ENCODE measurements at places on chromosomes 2 and 18. TPM values are rescaled to one million over a fixed set of nuclear protein-coding genes. Genes with fewer than 3 reads are reported as not detected.

UPP2 gene
- total RNA-seq: not detected

CD207 gene
- total RNA-seq: not detected

COL3A1 gene
- total RNA-seq: 1,297 TPM

HAAO gene
- total RNA-seq: not detected

MYO3B gene
- total RNA-seq: not detected

GPAT2 gene
- not detected for total RNA-seq

CPS1 gene
- 16.0 TPM for total RNA-seq

LRATD1 gene
- not detected for total RNA-seq

SLC4A3 gene
- 4.0 TPM for total RNA-seq

DNA sequence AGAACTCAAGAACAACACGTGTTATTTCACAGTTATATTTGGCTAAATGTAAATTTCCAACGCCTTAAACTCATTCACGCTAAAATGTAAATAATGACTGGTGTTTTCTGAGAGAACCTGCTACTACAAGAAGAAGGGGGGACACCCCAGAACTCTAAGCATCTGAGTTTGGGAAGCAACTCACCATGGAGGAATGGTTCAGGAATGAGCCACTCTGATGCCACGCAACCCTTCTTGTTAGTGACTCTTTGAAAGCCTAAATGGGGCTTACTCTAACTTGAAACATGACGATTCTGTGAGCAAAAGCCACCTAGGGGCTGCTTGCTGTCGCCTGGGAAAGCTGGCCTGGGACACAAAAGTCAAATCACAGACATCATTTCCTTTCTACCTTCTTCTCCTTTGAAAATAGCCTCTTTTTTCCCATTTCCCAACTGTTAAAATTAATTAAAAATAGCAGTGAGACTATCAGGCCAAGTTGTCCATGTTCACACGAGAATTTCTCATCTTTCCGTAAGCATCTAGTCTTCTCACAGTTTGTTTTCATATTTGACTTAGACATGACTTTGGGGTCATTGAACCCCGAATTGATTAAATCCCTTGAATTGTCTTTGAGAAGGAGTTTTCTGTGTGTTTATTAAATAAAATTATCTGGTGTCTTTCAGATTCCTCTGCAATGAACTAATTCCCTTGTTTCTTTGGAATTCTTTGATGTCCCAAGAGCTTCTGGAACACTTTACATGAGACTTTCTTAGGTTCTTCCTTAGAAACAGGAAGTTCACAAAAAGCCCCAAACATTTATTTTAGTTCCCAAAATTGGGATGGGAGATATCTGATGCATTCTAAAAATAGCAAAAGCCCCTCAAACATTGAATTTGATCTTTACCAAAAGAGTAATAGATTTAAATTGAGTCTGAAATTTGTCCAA lies 75.5 kb upstream of the CABLES1 start:
- no peak for DNase-seq

DNA sequence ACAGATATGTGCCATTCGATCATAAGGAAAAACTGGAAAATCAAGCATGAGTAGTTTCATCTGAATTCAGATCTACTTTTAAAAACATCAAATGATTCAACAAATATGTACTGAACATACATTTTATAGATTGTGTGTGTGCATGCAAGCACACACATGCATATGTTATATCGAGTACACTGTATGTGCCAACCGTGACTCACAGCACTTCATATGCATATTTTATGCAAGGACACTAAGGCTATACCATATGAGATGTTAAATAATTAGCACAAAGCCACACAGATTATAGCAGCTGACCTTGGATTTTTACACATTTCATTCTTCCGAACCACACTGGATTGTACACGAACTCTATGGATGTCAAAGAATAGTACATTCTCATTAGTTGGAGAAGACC lies 161.2 kb downstream of the DNAH7 start:
- no peak for DNase-seq

DNA sequence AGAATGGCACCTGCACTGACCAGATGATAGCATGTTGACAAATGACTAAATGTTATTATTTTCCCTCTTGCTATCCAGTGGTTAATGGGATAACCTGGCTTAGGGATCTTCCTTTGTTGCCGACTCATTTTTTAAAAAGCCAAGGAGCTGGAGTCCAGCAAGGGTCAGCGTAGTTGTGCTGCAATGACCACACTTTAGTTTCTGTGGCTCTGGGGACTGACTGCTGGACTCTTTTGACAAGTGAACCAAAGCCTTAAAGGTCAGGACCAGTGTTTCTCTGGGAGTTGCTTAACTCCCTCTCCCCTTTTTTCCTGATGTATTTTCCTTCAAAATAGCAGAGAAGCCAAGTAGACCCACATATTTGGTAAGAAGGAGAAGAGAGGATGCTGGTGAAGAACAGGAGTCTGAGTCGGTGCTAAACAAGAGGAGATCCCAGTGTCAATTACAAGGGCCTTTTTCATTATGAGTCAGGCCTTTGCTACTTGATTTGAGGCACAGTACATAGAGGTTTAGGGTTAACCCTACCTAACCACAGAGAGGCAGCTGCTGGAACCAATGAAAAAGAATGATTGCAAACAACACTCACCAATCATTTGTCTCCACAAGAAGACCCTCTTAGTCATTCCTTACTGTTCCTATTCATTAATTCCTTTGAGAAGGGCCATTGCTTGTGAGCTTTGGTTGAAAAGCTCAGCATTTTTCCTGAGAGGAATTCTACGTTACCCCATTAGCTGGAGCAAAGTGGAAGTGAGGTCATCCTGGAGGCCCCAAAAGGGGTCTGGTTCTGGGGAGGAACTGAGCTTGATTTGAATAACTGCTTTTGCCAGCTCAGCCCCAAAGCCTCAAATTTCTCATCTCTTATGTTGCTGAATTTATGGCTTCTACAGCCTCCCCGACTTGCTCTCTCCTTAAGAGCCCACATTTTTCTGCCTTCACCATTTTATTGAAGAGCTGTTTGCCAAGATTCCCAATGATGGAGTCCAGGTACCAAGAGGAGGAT lies 137.6 kb upstream of the HNMT start:
- no peak for DNase-seq

GRCh38 chr18:60040971-60041370 lies 141.2 kb downstream of the PMAIP1 start:
- DNase-seq: no peak

DNA sequence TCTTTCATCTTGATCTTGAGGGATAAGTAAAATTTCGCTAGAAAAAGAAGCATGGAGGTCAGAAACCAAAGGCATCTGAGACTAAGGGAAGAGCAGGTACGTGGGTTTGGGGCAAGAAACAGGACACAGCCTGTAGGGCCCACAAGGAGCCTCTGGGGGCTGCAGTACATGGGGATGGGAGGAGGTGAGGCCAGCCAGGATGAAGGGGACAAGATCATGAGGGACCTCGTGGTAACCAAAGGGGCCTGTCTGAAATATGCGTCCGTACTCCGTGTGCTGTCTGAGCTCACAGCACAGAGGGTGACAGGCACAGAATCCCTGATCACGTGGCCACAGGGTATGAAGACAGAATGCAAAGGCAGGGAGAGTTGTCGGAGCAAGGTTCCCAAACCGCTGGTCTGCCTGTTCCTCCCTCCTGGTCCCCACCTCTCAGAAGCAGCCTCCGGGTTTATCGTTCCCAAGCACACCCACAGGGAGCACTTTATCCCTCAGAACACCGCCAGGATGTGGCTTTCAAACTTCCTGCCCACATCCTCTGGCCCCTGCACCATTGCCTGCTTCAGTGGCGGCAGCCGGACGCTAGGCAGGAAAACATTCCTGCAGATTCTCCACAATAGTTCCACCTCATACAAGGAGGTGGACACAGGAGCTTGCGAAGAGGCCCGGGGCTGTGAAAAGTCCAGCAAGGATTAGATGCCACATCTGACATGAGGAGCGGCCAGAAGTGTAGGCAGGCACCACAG lies 12.0 kb downstream of the TMEM163 start:
- no peak for DNase-seq

GRCh38 chr2:25336383-25336841 lies 5.3 kb downstream of the DNMT3A start:
- no peak for DNase-seq

GRCh38 chr2:237309011-237309410 lies 105.0 kb downstream of the COL6A3 start:
- no peak for DNase-seq

GRCh38 chr18:11666176-11666575 lies 22.9 kb upstream of the GNAL start:
- no peak for DNase-seq

DNA sequence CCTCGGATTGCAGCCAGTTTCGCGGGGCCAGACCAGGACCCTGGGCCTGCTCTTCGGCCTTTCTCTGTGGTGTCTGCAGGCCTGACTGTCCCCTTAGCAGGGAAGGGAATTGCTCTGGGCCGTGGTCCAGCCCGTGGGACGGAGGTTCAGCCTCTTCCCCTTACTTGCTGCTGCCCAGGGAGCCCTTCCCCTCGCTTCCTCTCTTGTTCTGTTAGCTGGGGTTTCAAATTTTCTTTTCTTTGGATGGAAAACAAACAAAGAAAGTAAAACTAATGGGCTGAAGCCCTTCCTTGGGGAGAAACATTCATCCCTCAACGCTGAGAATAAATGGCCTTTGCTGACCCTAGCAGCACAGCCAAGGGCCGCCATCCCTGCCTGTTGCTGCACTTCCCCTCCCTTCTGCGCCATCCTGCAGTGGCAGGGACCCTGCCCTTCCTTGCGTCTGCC lies 52.4 kb downstream of the ASAP2 start:
- no peak for DNase-seq

GRCh38 chr2:210496512-210496911 lies 20.0 kb upstream of the LANCL1 start:
- no peak for DNase-seq

- DNase-seq: no peak
These were observed 891.3 kb upstream of the SLC39A10 start for GRCh38 chr2:194765723-194766122.

- DNase-seq: no peak
These were observed 28.6 kb downstream of the TTC21B start for GRCh38 chr2:165924946-165925345.

DNA sequence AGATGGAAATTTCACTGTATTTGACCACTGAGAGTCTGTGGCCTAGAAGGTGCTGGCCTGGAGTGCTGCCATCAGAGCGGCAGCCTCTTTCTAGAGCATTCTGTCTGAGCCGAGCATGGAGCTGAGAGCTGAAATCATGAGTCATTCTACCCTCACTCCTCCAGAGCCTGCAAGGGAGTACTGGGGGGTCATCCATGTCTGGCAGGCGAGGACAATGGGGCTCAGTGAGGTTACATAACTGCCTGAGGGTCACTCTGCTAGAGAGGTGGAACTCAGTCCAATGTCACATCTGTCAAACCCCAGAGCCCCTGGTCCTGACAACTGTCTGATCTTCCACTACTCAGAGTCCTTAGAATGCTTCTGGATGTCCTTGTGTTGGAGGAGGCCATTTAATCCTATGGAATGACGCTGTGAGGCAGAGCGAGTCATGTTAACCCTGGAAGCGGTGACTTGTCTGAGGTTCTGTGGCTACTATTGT lies 65.3 kb downstream of the HAUS1 start:
- peak; percentile 67 for DNase-seq

DNA sequence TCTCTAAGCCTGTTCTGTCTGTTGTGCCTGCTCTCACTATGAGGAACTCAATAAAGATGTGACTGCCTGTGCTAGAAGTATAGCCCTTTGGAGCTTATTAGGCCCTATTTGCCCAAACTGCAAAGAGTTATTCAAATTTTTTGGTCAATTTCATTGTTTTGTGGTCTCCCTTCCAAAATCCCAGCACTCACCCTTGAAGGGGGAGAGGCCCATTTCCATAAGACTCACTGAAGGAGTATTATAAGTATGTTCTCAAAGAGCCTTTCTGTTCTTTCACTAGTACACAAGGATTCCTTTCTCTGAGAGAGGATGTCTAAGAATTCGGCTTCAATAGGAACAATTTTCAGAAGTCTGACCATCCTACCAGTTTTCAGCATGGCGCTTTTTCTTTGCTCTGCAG lies 641.9 kb upstream of the REG3G start:
- no peak for DNase-seq

DNA sequence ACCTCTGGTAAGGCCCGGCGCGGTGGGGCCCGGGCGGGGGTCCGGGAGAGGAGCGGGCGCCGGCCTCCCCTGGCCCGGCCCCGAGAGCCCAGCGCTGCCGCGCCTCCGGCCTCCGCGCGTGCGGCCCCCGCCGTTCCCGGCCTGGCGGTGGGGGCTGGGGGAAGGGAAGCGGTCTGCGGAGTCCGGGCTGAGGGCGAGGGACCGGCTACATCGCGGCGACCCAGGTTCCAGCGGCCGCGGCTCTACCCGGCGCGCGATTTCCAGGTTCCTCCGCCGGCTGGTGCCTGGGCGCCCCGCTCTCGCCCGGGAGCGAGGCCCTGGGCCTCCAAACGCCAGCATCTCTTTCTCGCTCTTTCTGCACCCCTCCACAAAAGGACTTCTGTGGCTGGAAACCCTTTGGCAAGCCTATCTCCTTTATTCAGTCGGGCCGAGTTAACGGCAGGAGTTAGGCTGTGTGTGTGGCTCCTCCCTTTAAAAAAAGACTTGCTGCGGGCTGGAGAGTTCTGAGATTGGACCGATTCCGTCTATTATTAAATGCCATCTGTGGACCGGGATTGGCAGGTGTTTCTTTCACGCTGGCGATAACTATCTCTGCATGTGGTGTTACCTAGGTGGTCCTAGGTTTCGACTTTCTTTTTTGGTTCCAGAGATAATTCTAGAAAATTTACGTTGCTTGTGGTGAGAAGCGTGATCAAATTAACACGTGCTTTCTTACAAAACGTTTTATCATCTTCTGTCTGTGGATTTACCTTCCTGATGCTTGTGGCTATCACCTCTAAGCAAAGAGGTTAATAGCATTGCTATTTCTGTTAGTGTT lies 592 bp downstream of the ME2 start:
- peak; percentile 52 for DNase-seq

GRCh38 chr2:145015561-145015960 lies 495.6 kb upstream of the ZEB2 start:
- no peak for DNase-seq

GRCh38 chr2:154484338-154485099 lies 214.0 kb upstream of the KCNJ3 start:
- DNase-seq: no peak
